ENCODE measurements at places on chromosomes 4 and X. TPM values are rescaled to one million over a fixed set of nuclear protein-coding genes. Genes with fewer than 3 reads are reported as not detected.

The HS3ST1 gene
- 1.3 TPM for total RNA-seq

The FGFBP2 gene
- total RNA-seq = 1.3 TPM

- DNase-seq = peak; percentile 23
Observed at GRCh38 chr4:45663003-45663402, 460.9 kb downstream of the GABRG1 start.

GRCh38 chr4:80956421-80956820 is 74.1 kb upstream of the BMP3 start:
- no peak for DNase-seq

- DNase-seq = no peak
Observed at GRCh38 chr4:186806679-186807421, 83.2 kb upstream of the FAT1 start.

- no peak for DNase-seq
Observed at GRCh38 chr4:3786196-3786869, 20.1 kb downstream of the ADRA2C start.

GRCh38 chrX:107467271-107467670 is 17.8 kb downstream of the FRMPD3 start:
- no peak for DNase-seq
